ENCODE measurements at places on chromosomes 12 and 14.

- DNase-seq: no peak
Observed at GRCh38 chr12:111440152-111440551, 34.4 kb downstream of the SH2B3 start.

DNA sequence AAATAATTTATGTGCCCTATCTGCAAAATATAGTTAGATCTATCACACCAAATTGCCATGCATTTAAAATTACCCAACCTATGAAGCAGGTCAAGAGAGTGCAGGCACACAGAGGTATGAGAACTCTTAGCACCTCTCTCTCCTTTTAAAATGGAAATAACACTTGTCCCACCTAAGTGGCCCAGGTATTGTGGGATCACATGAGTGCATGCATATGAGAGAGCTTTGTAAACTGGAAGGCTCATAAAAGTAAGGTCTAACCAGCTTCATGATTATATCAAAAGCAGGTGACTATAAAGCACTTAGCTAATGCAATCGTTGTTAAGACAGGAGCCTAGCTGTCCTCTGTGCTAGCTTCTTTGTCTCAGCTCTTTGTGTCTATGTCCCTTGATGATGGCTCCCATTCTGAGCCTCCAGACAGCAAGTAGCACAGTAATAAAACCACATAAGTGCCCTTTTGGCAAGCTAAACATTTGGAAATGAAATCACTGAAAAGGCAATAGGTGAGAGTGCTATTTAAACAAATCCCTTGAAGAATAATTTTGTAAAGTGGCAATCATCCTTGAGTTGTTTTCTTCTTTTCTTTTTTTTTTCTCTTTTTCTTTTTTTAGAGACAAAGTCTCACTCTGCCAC lies 219.0 kb downstream of the NTF3 start:
- no peak for DNase-seq

GRCh38 chr12:111368788-111369495 lies at the start of gene PHETA1:
Gene PHETA1, minus strand, starts transcription at chr12:111369095. Its CDS starts 5,668 bp downstream, at chr12:111363427.
- peak; percentile 46 for DNase-seq

GRCh38 chr14:21136024-21136423 lies 19.8 kb downstream of the OR5AU1 start:
- no peak for DNase-seq

DNA sequence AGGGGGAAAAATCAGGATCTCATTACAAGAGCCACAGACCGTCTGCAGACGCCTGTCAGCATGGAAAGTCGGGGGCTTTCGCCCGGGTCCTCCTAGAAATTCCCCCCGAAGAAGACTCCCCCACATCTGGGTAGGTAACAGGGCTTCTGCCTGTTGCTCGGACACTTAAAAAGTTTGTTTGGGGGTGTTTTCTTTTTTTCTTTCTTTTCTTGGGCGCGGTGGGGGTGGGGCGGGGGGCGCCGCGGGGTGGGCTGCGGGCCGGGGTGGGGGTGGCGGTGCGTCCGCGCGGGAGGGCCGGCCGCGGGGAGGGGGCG lies 358 bp downstream of the ELK3 start:
- no peak for DNase-seq

- no peak for DNase-seq
Observed at GRCh38 chr12:99386907-99387306, 260.6 kb upstream of the GARIN6 start.

GRCh38 chr14:87387806-87388205 lies 605.2 kb downstream of the GALC start:
- DNase-seq: no peak

DNA sequence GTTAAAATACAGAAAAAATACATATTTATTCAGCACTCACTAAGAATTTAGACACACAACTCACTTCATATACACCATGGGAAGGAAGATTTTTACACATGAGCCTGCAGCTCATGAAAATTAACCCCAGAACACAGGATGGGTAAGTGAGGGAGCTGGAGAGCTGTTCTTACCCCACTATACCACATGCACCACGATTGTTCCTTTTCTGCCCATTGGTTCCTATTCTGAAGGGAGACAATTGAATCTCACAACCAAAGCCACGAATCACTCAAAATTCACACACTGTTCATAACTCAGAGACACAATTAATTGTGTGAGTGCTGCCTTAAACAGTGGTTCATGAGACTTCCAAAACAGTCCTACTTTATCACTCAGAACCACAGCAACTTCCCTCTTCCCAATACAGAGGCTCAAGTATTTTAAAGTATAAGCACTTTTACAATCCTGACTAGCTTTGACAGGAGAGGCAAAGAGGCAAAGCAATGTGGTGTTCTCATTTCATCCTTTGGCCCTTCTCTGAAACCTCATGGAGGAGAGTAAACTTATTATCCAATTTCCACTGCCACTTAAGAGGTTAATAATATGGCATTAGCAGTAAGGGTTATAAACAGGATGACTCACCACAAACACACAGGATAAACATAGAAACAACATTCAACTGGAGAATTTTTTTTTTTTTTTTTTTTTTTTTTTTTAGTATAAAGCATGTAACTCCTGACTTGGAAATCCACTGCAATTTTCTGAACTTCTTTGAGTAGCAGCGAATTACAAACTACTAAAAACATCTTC lies 59.5 kb downstream of the ITPR2 start:
- DNase-seq: no peak

GRCh38 chr12:47990351-47991105 lies 13.7 kb downstream of the COL2A1 start:
- no peak for DNase-seq

DNA sequence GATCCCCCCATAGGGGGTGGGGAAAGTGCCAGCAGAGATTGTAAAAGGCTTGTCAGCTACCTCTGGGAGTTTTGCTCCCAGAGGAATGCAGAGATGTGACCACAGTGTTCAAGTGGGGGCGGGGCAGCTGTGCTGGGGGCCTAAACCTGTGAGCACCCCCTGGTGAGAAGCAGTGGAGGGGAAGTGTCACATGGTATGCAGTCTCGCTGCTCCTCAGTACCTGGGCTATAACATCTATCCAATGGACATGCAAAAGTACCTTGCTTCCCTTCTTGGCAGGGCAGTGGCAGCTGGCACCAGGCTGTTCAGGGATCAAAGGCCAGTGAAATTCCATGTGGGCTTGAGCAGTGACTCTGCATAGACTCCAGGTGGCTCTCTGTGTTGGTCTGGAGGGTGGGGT lies 20.3 kb downstream of the OR4K2 start:
- DNase-seq: no peak

Data from esophagus squamous epithelium (tissue), 5 donors.